ENCODE measurements at places on chromosomes 3 and 15. TPM values are rescaled to one million over a fixed set of nuclear protein-coding genes. Genes with fewer than 3 reads are reported as not detected.

DNA sequence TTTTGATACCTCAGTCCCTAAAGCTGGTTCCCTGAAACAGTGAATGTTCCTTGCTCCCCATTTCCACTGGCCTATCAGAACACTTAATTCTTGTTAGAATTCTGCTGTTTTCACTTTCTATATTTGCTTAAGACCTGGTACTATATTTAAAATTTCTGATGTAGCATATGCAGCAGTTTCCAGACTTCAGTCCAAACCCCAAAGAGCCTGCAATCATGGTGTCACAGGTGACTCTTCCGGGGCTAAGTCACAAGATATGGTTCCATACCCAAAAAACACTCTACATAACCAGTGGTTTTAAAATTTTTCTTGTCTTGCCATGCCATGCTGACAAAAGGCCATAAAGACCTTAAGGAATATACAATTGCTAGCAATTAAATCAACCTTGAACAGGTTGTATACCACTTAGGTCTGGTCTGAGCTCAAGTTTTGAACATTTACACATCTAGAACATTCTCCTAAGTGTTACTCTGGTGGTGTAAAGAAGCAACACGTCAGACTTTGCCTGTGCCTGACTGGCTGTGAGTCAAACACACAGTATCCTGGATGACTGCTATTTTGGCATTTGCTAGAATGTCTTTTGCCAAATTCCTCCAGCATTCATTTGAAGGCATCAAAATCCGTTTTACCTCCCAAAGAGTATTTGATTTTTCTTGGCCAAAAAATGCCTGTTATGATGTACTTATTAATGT is 160.0 kb downstream of the FRMD5 start:
- peak; percentile 59 for DNase-seq

DNA sequence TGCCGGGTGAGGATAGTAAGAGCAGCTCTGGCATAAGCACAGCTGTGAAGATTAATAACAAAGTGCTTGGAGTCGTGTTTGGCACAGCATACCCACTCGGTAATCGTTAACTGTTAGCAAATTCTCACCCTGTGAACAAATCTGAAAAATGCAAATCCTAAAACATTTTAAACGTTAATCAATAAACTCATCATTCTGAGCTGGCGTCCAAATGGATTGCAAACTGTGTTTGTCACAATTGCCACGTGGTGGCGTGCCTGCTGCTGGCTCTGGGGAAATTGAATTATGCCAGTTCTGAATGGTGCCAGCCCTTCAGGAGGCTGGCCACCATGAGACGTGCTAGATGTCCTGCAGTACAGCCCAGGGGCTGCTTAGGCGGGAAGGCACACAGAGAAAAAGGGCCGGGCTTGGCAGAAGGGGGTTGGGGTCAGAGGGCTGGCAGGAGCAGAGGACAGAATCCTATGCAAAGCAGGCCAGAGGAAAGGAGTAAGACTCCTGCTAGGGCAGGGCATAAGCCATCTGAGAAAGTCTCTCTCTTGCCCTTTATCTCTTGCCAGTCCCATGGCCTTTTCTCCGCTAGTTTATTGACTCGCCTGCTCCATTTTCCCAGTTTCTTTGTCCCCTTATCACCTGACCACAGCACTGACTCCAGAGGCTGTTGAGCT is 22.1 kb upstream of the POLG start:
- DNase-seq: peak; percentile 46

DNA sequence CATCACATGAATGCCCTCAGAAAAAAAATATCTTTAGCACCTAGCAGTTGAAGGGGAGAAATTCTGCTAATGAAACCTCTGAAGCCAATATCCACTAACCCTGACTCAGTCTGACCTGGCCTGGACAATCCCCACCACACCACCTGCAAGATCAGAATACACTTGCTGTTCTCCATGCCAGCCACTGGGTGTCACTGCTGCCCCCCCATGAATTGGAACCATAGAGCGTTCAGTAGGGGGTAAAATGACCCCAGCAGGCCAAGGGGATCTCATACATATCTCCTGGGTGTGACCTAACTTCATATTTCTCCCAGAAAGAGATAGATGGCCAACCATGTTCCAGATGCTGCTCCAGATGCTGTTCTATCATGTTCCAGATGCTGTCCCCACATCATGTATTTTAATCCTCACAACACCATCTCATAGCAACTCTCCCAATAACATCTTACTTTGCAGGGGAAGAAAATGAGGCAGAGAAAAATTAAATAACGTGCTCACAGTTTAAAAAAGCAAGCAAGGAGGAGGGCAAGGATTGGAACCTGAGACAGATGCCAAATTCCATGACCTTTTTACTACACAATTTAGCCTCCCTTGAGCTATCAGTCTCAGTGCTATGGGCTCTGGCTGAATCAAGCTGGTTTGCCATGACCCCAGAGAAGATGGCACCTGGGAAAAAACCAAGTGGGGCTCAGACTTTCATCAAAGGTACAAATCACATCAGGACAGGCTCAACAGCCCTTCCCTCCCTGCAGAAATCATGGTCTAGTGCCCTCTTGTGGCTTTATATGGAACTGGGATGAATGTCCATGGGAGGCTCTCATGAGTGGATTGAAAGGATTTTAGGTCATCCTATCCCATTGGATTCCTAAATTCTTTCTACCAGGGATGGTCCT is 12.4 kb downstream of the NTRK3 start:
- DNase-seq: no peak

DNA sequence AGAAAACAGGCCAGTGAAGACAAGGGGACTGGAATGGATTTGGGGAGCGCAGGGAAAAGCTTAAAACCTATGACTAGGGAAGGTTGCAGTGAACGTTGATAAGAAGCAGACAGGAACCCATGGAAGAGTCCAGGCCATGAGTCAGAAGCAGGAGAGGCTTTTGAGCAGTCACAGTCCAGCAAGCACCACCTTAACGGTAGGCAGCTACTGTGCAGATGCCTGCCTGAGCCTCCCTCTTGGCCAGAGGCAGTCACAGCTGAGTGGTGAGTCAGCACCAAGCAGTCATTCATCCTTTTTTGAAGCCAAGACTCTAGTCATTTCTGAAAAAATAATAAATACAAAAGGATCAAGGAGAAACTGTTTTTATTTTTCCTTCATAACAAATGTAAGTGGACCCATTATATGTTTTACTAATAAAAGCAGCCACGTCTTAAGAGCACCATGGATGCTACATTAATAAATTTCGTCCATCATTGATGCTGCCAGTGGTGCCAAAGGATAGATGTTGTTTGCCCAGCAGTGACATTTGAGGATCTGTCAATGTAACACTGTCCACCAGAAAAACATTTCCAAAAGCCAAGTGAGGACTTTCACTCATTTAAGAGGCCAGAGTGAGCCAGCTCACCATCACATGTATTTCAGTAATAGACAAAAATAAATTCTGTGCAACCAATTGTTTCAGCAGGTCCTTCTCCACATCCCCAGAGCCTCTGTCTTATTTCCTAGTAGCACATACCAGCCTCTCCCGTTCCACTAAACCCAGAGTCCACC is 42.1 kb upstream of the ACTC1 start:
- DNase-seq: peak; percentile 70

SLC25A20 gene
- 7.5 TPM for total RNA-seq

GPR176 gene
- 35.4 TPM for total RNA-seq
